ENCODE measurements at places on chromosomes 12 and 14. TPM values are rescaled to one million over a fixed set of nuclear protein-coding genes. Genes with fewer than 3 reads are reported as not detected.

GRCh38 chr14:86938320-86938719, 1054.7 kb downstream of the GALC start:
- H3K4me1 ChIP-seq: no peaks in the 10 kb centered on the region
- H3K27me3 ChIP-seq: no peaks in the 10 kb centered on the region
- H3K27ac ChIP-seq: no peak overlapping the region
- H3K4me3 ChIP-seq: no peak overlapping the region
- DNase-seq: no peak

DNA sequence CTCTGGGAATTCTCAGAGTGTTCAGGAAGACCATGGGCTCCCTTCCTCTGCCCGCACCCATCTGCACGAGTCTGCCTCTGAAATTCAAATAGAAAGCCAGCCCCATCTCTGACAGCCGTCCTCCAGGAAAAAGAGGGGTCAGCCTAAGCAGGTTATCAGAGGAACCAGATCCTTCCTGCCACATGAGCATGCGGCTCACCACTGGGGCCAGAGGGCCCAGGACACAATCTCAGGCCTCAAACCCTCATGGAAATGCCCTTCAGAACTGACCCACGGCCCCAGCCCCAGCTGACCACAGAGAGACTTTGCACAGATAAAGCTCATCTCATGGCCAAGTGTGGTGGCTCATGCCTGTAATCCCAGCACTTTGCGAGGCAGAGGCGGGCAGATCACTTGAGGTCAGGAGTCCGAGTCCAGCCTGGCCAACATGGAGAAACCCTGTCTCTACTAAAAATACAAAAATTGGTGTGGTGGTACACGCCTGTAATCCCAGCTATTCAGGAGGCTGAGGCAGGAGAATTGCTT, 23.2 kb downstream of the PXN start:
- peak overlapping the region; percentile 57 for H3K27ac ChIP-seq
- no peak for DNase-seq
- H3K27me3 ChIP-seq: no peaks in the 10 kb centered on the region
- no peaks in the 10 kb centered on the region for H3K36me3 ChIP-seq
- H3K4me3 ChIP-seq: no peak overlapping the region

The MIP gene
- not detected for total RNA-seq

The MARK3 gene
- 66.7 TPM for total RNA-seq

DNA sequence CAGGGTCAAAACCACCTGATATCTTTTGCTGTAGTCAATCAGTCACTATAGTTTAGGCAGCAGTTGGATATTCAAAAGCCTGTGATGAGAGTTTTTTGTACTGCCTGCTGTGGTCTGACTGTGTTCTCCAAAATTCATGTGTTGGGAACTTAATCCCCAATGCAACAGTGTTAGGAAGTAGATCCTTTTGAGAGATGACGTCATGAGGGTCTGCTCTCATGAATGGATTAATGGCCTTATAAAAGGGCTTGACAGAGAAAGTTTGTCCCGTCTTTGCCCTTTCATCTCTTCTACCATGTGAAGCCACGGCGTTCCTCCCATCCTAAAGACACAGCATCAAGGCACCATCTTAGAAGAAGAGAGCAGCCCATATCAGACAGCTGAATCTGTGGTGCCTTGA, 50.8 kb upstream of the PDE3A start:
- no peaks in the 10 kb centered on the region for H3K4me1 ChIP-seq
- no peaks in the 10 kb centered on the region for H3K36me3 ChIP-seq
- no peak overlapping the region for H3K27ac ChIP-seq
- H3K4me3 ChIP-seq: no peak overlapping the region
- no peak for DNase-seq

DNA sequence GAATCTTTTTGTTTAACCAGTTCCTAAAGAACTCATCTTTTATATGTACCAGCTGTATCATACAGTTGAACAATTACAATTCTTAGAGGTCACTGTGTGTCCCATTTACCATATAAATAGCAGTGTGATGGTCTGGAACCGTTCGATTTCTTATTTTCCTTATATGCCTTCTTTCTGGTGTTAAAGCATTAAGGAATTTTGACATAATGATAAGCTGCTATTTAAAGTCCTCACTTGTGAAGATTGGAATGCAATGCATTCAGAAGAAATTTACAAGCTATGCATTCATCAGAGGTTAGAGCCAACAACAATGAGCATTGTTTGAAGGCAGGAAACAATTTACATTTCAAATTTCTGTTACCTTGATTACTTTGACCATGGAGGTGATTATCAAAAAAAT, 80.0 kb upstream of the PRICKLE1 start:
- H3K36me3 ChIP-seq: no peaks in the 10 kb centered on the region
- H3K27ac ChIP-seq: no peak overlapping the region
- no peaks in the 10 kb centered on the region for H3K27me3 ChIP-seq
- DNase-seq: no peak
- no peaks in the 10 kb centered on the region for H3K4me1 ChIP-seq

GRCh38 chr12:131939007-131939406, 9.9 kb downstream of the PUS1 start:
- H3K36me3 ChIP-seq: peaks cover 32% of the 10 kb centered on the region
- no peaks in the 10 kb centered on the region for H3K4me1 ChIP-seq
- H3K27ac ChIP-seq: no peak overlapping the region
- no peak overlapping the region for H3K4me3 ChIP-seq
- peak; percentile 47 for DNase-seq

DNA sequence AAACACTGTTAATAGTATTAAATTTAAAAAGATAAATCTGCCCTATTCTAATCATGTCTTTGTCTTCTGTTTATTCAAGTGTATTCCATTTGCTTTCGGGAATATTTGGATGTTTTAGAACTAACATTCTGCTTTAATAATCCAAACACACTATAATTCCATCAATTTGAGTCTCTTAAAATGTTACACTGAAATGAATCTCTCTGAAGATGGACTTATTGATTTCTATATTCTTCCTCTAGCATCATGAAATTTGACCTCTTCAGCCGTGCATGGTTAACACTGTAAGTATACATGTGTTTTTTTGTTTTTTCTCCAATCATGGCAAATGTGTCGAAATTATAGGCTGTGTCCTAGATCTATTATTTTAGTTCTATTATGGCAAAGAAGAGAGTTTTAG, 339.2 kb downstream of the ACSS3 start:
- H3K36me3 ChIP-seq: no peaks in the 10 kb centered on the region
- DNase-seq: no peak
- no peaks in the 10 kb centered on the region for H3K27me3 ChIP-seq

DNA sequence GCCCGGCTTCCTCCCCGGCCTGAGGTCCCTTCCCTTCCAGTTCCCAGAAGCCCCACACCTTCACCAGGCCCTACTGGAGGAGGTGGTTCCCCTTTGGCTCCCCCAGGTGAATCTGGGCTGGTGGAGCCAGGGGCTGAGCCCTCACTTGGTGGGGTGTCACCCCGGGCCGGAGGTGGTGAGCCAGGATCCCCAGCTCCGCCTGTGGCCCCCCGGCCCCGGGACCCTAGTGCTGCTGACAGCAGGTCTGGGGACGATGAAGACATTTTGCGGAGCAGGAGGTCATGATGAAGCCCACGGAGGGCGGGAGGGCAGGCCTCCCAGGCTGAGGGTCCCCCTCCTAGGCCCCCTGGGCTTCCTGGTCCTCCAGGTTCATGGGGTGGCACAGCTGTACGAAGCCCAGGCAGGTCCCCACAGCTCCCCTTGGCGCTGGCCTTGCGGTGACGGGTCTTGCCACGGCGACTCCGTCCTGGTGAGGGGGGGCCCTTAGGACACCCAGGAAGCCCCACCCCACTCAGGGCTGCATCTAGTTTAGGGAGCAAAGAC, 16.6 kb downstream of the MAP3K12 start:
- peaks cover 12% of the 10 kb centered on the region for H3K36me3 ChIP-seq
- peak; percentile 66 for DNase-seq
- no peaks in the 10 kb centered on the region for H3K4me1 ChIP-seq
- no peak overlapping the region for H3K4me3 ChIP-seq

DNA sequence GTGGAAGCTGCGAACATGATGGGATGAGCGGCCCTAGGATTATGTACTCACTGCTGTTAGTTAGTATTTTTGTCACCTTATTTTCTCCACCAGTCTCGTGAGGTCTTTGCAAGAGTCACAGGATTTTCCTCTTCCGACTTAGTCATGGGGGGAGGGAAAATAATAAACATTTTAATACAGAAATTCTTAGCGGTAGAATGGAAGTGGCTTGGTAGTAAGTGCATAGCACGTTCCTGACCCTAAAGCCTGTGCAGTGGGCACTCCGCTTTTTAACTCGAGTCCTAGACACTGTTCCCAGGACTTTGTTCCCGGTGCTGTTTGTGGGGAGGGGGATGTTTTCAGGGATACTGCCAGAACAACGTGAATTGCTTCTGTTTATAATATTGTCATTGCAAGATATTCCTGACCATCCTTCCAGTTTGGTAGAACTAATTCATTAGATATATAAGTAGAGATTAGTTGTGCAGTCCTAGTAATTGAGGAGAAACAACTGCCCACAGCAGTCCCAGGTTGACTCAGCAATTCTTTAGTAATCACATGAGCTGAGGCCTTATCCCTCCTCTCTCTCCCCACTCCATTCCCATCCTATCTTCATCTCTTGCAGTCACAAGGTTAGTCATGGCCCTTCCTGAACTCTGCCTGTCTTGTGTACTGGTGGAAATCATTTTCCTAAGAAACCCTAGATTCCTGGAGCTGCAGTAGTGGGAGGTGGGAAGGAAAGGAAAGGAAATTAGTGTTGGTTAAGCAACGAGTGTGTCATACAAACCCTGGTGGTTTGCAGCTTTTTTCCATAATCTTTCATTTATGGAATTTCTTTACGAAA, 799 bp downstream of the SLC38A6 start:
- H3K36me3 ChIP-seq: peaks cover 3% of the 10 kb centered on the region
- H3K27me3 ChIP-seq: no peaks in the 10 kb centered on the region
- H3K27ac ChIP-seq: peak overlapping the region; percentile 82

GRCh38 chr12:58896278-58896677, 24.0 kb downstream of the LRIG3 start:
- no peaks in the 10 kb centered on the region for H3K36me3 ChIP-seq
- DNase-seq: no peak

DNA sequence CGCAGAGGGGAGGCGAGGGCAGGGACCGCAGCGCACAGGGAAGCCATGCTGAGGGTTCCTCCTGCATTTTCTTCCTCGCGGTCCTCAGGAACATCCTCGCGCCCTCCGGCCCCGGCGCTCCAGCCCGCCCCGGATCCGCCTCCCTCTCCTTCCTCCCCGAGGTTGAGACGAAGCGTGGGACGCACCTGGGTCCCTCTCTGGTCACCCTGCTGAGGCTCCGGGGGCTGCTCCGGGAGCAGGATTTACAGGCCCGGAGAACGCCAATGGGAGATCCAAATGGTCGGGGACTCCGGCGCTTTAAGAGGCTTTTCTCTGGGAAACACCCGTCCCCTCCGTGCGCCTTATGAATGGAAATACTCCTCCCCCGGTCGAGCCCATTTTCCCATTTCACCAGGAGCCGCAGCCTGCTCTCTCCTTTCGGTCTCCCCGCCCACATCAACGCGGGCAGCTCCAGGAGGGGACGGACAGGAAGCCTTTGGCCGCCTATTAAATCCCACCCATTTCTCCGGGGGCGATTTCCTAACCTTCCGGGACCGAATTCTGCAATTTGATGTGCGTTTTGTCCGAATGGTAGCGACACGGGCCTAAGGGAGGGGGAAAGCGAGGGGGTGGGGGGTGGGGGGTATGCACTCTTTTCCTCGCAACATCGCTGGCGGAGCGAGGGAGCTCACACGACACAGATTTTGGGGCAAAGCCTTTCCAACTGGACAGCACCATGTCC, at the start of gene UNC79:
UNC79 (plus strand) TSS at position 625 of the 721 bp plus-strand sequence; CDS start at position 716, 91 bp downstream.
- no peak within 1 kb of the TSS for H3K27ac ChIP-seq
- H3K27me3 ChIP-seq: peaks cover 48% of the 10 kb centered on the region
- H3K4me1 ChIP-seq: peaks cover 16% of the 10 kb centered on the region
- DNase-seq: no peak
- H3K4me3 ChIP-seq: no peak within 1 kb of the TSS

DNA sequence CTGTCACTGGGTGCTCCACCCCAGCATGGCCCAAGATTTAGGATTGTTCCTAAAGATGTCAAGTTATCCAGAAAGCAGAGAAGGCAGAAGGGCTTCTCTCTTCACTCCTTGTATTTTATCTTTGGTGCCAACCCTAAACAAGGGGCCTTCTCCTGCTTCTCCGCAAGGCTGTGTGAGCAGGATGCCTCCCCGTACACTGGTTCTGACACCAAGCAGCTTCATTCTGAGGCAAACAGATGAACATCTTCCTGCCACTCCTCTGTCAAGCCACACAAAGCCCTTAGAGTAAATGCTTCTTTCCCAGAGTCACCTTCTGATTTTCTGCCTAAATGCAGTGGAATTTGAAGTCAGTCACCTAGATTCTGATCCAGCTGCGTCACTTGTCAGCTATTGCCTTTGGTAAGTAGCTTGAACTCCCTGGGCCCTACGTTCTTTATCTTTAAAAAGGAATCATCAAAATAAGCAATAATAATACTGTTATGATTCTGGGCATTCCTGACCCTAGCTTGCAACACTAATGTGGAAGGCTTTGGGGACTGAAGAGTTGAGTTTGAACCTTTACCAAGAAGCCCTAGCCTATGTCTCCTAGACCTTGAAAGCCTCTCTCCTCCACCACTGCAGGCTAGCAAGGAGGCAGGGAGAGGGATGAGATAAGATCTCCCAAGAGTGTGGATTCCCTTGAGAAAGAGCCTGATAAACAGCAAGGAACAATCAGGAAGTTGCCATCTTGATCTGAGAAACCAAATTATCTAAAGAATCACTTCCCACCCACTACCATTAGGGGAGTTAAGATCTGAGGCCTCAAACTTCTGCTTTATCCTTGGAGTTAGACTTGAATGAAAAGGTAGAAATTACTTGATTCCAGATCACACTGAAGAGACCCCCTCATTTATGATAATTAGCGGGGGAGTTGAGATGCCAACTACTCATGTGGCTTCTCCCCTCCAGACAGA, 5.7 kb downstream of the KRT73 start:
- DNase-seq: no peak
- H3K4me3 ChIP-seq: no peak overlapping the region
- H3K4me1 ChIP-seq: no peaks in the 10 kb centered on the region
- no peaks in the 10 kb centered on the region for H3K36me3 ChIP-seq

GRCh38 chr12:65536876-65537681, 258.6 kb downstream of the MSRB3 start:
- peak overlapping the region; percentile 65 for H3K27ac ChIP-seq
- no peaks in the 10 kb centered on the region for H3K27me3 ChIP-seq
- no peaks in the 10 kb centered on the region for H3K36me3 ChIP-seq
- H3K4me3 ChIP-seq: no peak overlapping the region
- no peaks in the 10 kb centered on the region for H3K4me1 ChIP-seq

The ZNF410 gene
- 45.1 TPM for total RNA-seq

DNA sequence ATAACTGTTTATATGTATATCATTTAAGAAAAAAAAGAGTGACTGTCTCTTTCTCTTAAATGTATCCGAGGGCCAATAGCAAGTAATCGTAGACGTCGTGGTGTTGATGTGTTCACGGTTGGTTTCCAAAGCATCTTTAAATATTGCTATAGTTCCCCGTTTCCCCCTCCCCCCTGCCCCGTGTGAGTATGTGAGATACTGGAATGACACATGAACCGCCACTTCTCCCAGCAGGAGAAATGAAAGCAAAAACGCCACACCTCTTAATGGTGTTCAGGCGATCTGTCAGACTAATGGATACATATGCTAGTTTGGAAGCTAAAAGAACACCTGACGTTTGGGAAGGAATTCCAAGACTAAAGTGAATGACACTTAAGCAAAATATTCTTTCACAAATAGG, 258.3 kb downstream of the FOXN3 start:
- H3K27ac ChIP-seq: no peak overlapping the region
- no peak overlapping the region for H3K4me3 ChIP-seq
- DNase-seq: no peak
- H3K27me3 ChIP-seq: no peaks in the 10 kb centered on the region
- peaks cover 9% of the 10 kb centered on the region for H3K36me3 ChIP-seq

GRCh38 chr12:2627835-2628191, 167.0 kb upstream of the FKBP4 start:
- H3K4me3 ChIP-seq: no peak overlapping the region
- H3K27me3 ChIP-seq: no peaks in the 10 kb centered on the region
- no peak for DNase-seq
- H3K27ac ChIP-seq: no peak overlapping the region
- H3K36me3 ChIP-seq: peaks cover 78% of the 10 kb centered on the region
- no peaks in the 10 kb centered on the region for H3K4me1 ChIP-seq

All from sigmoid colon (tissue), 7 donors.